ENCODE measurements at places on chromosomes 1 and 21.

GRCh38 chr1:218810306-218810705 is 363.4 kb upstream of the LYPLAL1 start:
- no peak for DNase-seq

DNA sequence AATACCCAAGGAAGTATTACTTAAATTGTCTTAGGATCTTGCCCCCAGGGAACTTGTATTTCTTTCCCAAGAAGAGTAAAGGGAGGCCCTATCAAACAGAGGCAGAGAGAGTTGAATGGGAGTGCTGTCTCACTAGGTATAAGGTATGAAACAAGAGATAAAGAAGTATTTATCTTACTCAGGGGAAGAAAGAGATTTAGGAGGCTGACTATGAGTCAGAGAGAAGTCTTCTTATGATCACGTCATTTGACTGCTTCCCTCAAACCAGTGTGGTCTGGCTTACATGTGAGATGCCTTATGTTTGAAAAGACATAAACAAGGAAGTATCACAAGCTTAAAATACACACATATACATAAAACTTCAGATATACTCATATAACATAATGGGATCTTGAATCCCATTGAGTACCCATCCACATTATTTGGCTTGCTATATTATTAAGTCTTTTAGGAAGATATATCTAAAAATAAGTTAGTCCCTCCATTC is 29.6 kb downstream of the DUSP10 start:
- peak; percentile 35 for DNase-seq

GRCh38 chr1:29849038-29849750 is 612.9 kb downstream of the PTPRU start:
- DNase-seq = no peak

DNA sequence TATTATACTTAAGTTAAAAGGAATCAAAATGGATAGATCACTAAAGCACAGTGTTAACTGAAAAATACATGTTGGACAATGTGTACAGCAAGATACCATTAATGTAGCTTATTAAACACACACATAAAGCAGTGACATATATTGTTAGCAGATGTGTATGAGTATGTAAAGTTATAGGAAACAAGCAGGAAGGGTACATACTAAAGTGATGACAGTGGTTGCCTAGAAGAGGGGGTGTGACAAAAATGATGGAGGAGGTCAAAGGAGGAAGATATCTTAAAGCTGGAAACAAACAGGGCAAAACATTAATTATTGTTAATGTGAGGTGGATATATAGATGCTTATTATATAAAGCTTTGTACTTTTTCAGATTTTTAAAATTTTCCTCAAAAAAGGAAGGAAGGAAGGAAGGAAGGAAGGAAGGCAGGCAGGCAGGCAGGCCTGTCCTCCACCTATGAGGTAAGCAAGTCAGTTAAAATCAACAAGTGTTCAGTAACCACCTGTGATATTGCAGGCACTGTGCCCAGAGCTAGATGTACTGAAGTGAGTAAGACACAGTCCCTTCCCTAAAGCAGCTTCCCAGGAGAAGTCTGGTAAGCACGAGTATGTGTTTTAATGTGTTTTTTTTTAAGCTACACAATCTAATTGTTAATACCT is 252.9 kb upstream of the NR5A2 start:
- DNase-seq = peak; percentile 6

DNA sequence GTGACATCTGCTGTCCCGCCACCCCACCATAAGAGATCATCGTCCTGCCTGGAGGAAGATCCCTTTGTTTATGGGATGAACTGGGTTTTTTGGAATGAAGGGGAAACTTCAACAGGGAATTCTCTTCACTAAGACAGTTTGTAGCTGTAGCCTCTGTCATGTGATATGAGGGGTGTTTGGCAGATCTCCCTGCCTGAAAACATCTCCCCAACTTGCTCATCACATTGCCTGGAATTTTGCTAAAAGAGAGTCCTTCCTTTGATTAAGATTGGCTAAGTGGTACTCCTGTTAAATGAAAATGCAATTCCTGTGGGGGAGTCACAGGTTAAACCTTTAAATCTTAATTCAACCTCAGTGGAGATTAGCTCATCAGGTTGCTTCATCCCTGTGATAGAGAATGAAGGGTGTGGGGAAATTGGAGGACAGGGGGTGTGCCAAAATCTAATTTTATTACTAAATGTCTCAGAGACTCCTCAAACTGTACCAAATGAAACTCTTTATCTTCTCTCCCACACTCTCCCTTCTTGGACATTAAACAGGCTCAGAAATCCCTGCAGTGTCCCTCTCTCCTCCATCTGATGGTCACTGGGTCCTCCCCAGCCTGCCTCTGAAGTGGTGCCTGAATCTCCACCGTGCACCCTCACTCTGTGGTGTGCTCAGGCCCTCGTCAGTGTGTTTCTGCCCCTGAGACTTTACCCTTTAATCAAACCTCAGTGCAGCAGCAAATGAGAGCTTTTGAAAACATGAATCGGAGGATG is 54.8 kb downstream of the IER5 start:
- DNase-seq = no peak

DNA sequence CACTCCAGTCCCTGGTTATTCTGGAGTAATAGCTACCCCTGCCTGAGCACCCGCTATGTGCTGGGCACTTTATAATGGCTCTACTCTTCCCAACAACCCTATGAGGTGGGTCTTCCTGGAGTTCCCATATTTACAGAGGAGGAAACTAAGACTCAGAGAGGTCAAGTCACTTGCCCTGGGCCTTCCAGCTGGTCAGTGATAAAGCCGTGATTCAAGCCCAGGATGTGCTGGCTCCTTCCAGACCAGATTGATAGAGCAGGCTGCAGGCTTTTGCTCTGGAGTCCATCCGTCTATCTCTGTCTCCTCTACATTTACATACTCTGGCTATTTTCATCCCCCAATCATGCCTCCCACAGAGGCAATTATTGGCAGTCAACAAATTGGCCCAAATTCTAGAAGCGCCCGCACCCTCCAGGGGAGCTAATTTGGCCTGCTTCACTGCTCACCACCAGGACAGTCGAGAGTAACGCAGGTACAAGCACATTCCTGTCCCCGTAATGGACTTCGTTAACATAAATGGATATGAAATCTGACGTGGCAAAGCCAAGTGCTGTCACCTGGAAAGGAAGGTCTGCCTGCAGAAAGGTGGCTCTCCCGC is 39.8 kb upstream of the SELENON start:
- no peak for DNase-seq

- DNase-seq = no peak
Measured at GRCh38 chr1:56433056-56433577, 146.2 kb downstream of the PLPP3 start.
